ENCODE measurements at places on chromosomes 7 and 10. TPM values are rescaled to one million over a fixed set of nuclear protein-coding genes. Genes with fewer than 3 reads are reported as not detected.

ASAH2 gene
- not detected for total RNA-seq

GRCh38 chr7:155788616-155789000 lies 23.7 kb downstream of the SHH start:
- H3K36me3 ChIP-seq, result peaks cover 7% of the 10 kb centered on the region
- DNase-seq, result no peak
- H3K27me3 ChIP-seq, result peaks cover 8% of the 10 kb centered on the region
- no peak overlapping the region for H3K4me3 ChIP-seq
- H3K27ac ChIP-seq, result no peak overlapping the region

- no peak overlapping the region for H3K4me3 ChIP-seq
- H3K27ac ChIP-seq, result peak overlapping the region; percentile 53
- no peak for DNase-seq
- peaks cover 56% of the 10 kb centered on the region for H3K4me1 ChIP-seq
Observed at GRCh38 chr7:6232116-6232515, 40.3 kb downstream of the CYTH3 start.

NRF1 gene
- 16.7 TPM for total RNA-seq

DNA sequence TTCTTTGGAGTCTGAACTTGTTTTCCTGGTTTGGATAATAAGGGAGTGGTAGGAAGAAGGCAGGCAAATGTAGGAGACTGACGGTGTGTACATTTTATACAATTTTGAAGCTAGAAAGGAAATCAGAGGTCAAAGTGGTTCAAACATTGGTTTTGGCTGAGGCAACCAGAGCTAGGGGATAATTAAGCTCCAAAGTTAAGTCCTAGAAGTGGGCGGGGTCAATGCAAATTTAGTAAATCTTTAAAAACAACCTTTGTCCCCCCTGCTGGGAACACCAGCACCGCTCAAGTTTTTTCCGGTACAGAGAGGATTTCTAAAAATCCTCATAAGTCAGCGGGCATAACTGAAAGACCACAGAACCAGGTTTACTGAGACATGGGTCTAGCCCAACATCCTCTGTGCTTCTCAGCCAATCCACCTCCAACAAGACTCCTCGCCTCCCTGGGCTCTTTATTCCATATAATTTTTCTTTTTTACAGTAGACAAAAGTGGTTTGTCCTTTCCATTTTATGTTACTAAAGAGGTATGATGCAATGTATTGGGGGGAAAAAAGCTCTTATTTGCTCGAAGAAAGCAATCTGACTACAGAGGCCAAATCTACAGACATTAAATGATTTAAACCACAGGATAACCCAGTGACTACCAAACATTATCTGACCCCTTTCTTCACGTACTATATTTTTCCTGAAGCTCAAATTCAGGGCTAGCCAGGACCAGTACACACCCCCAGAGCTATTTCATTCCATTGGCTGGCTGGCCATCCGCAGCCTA lies 1.6 kb downstream of the GLUD1 start:
- peak overlapping the region; percentile 96 for H3K27ac ChIP-seq
- DNase-seq, result no peak
- peak overlapping the region; percentile 78 for H3K4me3 ChIP-seq
- no peaks in the 10 kb centered on the region for H3K36me3 ChIP-seq
- H3K27me3 ChIP-seq, result no peaks in the 10 kb centered on the region
- peaks cover 49% of the 10 kb centered on the region for H3K4me1 ChIP-seq

NRG3 gene
- total RNA-seq, result 2.6 TPM

DNA sequence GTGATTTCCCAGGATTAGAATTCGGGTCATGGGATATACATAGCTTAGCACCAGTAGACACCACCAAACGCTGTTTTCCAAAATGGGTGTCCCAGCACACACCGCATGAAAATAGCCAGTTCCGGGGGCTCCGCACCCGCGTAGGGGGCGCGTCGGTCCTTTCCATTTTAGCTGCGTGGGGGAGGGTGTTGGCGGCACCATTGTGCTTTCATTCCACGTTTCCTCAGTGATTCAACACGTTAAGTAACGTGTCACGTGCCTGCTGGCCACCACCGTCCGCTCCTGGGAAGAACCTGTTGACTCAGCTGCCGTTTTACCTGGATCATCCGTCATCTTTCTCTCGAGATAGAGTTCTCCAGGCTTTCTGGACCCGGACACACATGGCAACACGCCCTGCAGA lies 25.6 kb upstream of the ADGRA1 start:
- H3K27me3 ChIP-seq, result peaks cover 14% of the 10 kb centered on the region
- no peak overlapping the region for H3K27ac ChIP-seq
- DNase-seq, result no peak
- H3K4me3 ChIP-seq, result no peak overlapping the region
- no peaks in the 10 kb centered on the region for H3K36me3 ChIP-seq

GRCh38 chr7:87202705-87203104 lies 16.8 kb downstream of the TMEM243 start:
- H3K4me1 ChIP-seq, result peaks cover 49% of the 10 kb centered on the region
- peaks cover 23% of the 10 kb centered on the region for H3K36me3 ChIP-seq
- no peaks in the 10 kb centered on the region for H3K27me3 ChIP-seq
- H3K27ac ChIP-seq, result no peak overlapping the region
- H3K4me3 ChIP-seq, result no peak overlapping the region
- DNase-seq, result no peak

DNA sequence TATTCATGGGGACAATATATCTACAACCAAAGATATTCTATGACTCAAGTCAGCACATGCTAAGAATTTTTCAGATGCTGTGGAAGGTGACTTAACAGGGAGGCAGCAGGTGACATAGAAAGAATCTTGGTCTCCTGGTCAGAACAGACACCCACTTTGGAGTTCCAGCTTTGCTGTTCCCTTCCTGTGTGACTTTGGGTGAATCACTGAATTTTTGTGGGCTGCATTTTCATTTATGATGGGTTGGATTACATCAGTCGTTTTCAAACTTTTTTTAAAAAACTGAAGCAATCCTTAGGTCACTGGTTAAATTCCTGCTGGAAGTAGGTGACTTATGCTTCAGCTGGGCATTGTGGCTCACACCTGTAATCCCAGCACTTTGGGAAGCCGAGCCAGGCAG lies 24.9 kb downstream of the RGR start:
- H3K36me3 ChIP-seq, result no peaks in the 10 kb centered on the region
- H3K27ac ChIP-seq, result no peak overlapping the region
- H3K4me1 ChIP-seq, result peaks cover 11% of the 10 kb centered on the region

DNA sequence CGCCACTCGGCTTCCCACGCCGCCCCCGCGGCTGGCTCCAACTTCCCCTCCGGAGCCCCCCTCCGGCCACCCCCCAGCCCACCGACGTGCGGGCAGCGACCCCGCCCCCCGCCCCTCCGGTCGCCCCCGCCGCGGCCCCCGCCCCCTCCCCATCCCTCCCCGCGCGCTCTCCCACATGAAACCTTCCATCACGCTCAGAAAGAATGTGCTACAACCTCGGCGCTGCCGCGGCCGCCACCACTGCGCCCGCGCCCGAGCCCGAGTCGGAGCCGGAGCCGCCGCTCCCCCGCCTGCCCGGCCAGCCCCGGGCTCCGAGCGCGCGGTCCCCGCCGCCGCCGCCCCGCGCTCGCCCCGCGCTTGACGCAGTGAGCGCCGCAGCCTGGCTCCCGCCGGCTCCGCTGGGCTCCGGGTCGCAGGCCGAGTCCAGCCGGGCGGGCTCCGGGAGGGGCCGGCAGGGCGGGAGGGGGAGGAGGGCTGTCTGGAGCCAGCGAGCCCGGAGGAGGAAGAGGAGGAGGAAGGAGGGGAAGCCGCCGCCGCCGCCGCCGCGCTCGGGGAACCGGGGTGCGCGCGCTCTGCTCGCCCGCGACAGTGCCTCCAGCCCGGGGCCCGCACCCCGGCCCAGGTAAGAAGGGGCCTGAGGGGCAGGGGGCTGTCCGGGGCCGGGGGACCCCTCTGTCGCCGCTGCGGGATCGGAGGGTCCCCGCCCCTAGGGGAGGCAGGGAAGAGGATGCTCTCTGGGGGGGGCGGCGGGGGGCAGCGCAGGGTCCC lies 4.3 kb upstream of the ELFN1 start:
- H3K4me3 ChIP-seq, result peak overlapping the region; percentile 60
- H3K27me3 ChIP-seq, result peaks cover 86% of the 10 kb centered on the region

AEBP1 gene
- 82.5 TPM for total RNA-seq

DNA sequence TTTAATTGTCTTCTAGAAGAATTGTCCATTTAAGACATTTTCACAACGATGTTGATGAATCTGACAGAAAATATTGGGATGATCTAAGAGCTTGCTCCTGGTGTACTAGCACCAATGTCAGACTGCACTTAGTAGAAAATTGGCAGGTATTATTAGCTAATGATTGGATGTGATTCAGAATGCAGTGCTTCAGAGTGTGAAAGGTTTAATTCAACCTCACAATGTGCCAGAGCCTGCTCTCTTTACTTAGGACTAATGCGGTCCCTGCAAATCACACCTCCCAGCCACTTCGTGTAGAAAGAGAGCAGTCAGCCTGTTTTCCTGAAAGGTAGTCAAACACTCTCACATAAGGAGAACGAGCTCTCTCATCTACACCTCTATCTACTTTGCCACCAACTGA lies 197.5 kb downstream of the ZNF438 start:
- no peak overlapping the region for H3K27ac ChIP-seq
- H3K36me3 ChIP-seq, result no peaks in the 10 kb centered on the region
- H3K4me3 ChIP-seq, result no peak overlapping the region
- H3K4me1 ChIP-seq, result no peaks in the 10 kb centered on the region

PDZD7 gene
- 1.6 TPM for total RNA-seq

DNA sequence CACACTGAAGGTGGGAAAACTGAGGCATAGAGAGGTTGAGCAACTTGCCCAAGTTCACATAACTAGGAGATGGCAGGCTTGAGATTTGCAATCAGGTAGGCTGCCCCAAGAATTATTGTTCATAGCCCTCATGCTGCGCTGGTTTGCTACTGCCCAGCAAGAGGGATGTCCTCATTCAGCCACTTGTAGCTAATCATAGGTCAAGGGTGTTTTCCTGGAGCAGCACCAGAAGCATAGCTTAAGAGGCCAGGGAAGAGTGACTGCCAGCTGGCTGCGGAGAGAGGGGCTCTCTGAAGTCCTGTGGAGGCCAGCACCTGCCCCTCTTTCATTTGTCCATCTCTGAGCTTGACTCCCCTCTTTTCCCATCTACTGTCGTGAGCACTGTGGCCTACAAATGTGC lies 15.0 kb downstream of the CDHR3 start:
- H3K36me3 ChIP-seq, result no peaks in the 10 kb centered on the region
- no peak overlapping the region for H3K27ac ChIP-seq
- DNase-seq, result no peak
- no peak overlapping the region for H3K4me3 ChIP-seq

GRCh38 chr7:75776295-75776971 lies 4.4 kb upstream of the CCL26 start:
- peaks cover 5% of the 10 kb centered on the region for H3K4me1 ChIP-seq
- no peak overlapping the region for H3K27ac ChIP-seq
- DNase-seq, result no peak

DNA sequence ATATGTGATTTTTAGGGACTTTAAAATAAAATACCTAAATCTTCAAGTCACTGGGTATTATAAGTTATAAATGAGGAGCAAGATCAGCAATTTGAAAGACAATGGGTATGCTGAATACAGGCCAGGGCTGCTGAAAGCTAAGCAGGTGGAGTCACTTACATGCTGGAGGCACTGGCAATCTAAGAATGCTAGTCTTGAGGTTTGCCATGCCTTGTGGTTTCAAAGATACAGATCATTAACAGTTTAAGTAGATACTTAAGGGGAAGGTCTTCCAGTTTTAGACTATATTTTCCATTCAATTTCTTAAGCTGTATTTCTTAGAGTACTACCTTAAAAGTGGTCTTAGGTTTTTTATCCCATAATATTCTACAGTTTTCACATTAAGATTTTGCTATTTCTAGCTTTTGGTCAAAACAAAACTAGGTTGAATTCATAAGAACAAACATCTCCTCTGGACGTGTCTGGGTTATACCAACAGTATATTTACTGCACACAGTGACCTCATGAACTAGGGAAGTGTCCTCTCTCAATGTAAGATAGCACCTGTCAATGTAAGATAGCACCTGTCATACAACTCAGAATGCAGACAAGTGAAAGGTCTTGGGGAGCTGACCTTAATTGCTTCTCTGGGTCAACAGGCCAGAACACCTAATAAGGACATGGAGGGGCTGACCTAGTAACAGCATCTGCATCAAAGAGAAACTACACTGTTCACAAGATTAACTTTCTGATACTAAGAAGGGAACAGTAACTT lies 2.0 kb downstream of the SRI start:
- peak overlapping the region; percentile 91 for H3K4me3 ChIP-seq
- peaks cover 46% of the 10 kb centered on the region for H3K36me3 ChIP-seq
- no peaks in the 10 kb centered on the region for H3K27me3 ChIP-seq
- H3K27ac ChIP-seq, result peak overlapping the region; percentile 92
- peaks cover 22% of the 10 kb centered on the region for H3K4me1 ChIP-seq

GNGT1 gene
- total RNA-seq, result not detected

DNA sequence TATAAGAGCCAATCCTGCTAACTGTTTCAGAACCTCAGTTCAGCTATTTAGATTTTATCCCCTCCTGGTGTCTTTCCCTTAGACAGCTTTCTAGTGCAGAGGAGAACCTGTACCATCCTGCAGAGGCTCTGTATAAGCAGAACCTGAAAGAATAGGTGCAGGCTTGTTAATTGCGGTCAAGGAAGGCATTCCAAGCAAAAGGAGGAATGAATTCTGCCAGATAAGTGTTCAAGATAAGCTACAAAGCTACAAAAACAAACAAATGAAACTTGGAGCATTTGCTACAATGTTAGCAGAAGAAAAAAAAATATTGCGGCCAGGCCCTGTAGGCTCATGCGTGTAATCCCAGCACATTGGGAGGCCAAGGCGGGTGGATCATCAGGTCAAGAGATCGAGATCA lies 32.6 kb upstream of the AGMO start:
- H3K36me3 ChIP-seq, result no peaks in the 10 kb centered on the region
- no peak overlapping the region for H3K27ac ChIP-seq
- H3K4me1 ChIP-seq, result no peaks in the 10 kb centered on the region
- H3K27me3 ChIP-seq, result no peaks in the 10 kb centered on the region
- DNase-seq, result no peak
- no peak overlapping the region for H3K4me3 ChIP-seq

DNA sequence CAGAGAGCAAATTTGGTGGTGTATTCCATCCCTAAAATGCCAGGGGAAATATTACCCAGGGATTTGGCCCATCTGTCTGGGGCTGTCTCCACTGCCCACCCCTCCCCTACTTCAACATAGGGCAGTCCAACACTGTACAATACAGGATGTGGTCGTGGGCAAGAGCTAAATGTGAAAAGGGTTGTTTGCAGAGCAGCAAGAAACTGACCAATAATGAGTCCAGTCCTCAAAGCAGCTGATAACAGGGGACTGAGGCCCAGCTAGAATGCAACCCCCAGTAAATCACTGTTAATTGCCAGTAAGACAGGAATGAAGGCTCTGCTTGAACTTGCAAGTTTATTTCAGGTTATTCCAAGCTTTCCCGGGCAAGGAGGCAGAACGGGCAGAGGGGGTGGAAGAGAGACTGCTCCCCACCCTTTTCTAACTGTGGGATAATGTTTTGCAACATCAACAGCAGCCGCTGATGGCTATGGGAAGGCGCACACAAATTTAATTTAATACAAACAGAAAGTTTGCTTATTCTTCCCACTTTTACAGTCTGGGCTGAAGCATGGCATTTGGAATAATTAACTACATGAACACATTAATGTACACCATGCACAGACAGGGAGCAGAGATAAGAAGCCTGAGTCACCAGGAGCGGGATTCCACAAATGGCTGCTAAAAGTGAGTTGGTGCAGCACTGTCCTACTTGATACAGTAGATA lies 36.8 kb downstream of the AFAP1L2 start:
- no peaks in the 10 kb centered on the region for H3K36me3 ChIP-seq
- DNase-seq, result no peak
- H3K4me3 ChIP-seq, result no peak overlapping the region
- H3K27me3 ChIP-seq, result no peaks in the 10 kb centered on the region
- H3K4me1 ChIP-seq, result no peaks in the 10 kb centered on the region

All from lower lobe of right lung (tissue), 2 donors.